C1 segment of cervical spinal cord (tissue), 14 donors: ENCODE measurements at places on chromosomes 5 and 9.

DNA sequence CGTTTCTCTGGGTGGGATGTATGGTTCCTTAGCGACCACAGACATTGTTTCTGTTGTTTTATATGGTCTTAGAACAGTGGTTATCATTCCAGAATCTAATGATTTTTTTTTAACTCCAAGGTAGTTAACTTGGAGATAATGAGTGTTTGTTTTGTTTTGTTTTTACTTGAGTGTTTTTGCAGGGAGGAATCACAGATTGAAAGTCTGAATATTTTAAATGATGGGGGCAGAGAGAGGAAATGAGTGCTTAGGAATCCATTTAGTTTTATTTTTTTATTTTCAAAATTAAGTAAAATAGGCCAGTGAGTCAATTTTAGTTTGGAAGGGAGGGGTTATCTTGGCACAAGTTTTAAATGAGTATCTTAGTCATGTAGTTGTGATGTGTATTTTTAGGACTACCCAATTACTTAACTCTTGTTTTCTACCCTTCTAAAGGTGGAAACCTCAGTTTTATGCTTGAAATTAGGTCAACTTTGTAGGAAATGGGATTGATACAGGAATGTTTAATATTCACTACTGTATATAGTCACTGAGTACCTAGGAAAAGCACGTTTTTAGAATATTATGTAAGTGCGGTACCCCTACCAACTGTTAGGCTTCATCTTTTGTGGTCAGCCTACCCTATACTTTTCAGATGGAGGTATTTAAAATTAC lies 2.0 kb downstream of the UBE2R2 start:
- DNase-seq, result no peak

DNA sequence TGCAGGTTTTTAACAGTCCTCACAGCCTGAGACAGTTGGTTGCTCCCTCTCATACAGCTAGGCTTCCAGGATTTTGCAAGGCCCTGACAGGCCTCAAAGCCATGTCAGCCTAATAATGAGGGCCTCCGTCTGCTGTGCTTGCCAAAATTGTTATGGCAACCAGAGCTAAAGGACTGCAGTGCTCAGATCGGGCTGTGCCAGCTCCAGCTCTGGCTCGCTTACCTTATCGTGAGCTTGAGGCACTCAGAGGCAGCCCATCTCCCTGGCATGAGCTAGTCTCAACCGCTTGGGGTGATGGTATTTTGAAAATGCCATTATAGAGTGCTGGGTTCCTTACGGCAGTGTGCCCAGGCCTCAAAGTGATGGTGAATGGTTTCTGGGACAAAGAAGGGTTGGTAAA lies 8.4 kb downstream of the MTAP start:
- peak; percentile 13 for DNase-seq

GRCh38 chr9:75709698-75710097 lies 180.8 kb upstream of the PCSK5 start:
- DNase-seq, result no peak

DNA sequence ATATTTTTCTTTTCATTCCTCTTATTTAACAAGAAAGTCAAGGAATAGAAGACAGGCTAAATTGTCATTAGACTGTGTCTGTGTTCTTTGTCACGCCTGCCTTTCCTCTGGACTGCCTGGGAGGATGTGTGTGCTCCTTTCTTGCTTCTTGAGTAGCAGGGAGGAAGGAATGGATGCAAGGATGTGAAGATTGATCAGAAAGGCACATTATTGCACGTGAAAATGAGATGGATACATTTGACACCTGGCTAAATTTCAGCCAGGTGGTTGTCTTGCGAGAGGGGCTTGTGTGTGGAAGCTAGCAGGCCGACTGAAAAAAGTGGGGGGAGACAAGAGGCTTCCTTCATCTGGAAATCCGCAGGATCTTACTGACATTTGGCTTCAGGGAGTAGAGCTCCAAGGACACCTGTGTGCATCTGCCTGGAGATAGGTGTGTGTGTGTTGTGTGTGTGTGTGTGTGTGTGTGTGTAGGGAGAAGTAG lies 200.1 kb downstream of the MEF2C start:
- no peak for DNase-seq

- DNase-seq, result no peak
Observed at GRCh38 chr5:21398511-21398910, 1410.5 kb upstream of the CDH18 start.

- no peak for DNase-seq
Observed at GRCh38 chr5:68898951-68899471, 194.8 kb upstream of the SLC30A5 start.

DNA sequence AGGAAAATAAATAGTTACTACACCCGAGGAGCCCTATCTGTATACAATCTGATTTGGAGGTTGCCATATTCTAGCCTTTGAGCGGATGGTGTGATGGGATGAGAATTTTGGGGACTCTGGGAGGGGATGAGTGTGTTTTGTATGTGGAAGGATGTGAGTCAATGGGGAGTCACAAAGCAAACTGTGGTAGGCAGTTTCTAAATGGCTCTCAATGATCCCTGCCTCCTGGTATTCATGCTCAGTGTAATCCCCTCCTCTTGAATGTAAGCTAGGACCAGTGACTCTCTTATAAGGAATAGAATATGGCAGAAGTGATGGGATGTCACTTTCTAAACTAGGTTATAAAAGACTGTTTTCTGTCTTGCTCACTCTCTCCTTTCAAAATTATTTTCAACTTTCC lies 205.7 kb upstream of the RIOK2 start:
- DNase-seq, result no peak
